ENCODE measurements at places on chromosomes 16 and 17.
A peak's percentile ranks its signal among the peaks of the same experiment; 100 is the strongest.

- DNase-seq, result no peak
These were observed 14.2 kb downstream of the LYRM9 start for GRCh38 chr17:27878776-27879562.

DNA sequence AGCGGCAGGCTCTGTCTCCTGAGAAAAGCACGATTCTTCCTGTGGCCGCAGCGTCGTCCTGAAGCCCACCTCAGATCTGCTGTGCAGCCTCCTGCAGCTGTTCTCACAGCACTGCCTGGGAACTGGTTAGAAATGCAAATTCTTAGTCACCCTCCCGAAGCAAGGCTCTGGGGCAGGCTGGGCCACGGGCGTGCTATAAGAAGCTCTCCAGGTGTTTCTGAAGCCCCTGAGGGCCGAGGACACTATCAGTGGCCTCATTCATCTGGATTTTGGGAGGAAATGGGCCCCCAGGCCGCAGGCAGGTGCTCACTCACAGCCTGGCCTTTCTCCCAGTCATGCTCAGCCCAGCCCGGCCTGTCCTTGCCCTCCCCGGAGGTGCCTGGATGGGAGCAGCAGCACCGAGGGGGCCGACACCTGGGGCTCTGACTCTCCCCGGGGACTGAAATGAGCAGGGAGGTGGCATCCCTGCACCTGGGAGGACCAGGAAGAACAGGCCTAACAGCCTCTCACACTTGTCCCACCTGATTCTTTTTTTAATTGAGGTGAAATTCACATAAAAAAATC, 10.4 kb upstream of the NLRC3 start:
- DNase-seq, result no peak

DNA sequence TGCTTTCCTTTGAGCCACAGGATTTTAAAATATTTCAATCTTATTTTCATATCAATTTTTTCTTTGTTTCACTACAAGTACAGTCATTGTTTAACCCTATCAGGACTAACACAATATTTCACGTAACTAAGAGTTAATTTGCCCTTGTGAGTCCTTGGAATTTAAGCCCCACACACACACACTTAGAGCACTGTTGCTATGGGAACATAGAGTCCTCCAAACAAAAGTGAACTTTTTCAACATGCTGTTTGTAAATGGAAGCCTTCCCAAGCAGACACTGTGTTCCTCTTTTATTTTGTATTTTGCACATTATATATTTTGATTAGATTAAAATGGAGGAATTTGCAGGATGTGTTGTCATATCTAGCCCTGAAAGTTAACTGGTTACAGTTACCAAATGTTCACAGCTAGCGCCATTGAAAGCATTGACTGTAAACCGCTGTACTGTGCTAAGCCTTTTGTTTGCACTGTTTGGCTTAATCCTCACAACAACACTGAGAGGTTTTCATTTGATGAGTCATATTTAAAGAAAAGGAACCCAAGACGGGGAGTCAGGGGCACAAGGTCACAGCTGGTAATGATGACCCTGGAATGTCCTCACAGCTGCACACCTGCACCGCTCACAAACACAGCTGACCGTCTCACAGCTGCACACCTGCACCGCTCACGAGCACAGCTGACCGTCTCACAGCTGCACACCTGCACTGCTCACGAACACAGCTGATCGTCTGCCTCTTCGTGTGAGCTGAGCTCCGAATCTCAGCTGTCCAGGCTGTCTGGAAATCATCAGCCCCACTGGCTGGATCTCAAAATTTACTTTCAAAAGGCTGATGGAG, 6.3 kb downstream of the HSBP1 start:
- no peak for DNase-seq

GRCh38 chr16:20704281-20704680, 6.8 kb upstream of the ACSM1 start:
- DNase-seq, result no peak

GRCh38 chr17:71500761-71501555, 619.9 kb upstream of the SOX9 start:
- DNase-seq, result no peak

- DNase-seq, result peak; percentile 14
These were observed 659.9 kb upstream of the SOX9 start for GRCh38 chr17:71460943-71461342.

DNA sequence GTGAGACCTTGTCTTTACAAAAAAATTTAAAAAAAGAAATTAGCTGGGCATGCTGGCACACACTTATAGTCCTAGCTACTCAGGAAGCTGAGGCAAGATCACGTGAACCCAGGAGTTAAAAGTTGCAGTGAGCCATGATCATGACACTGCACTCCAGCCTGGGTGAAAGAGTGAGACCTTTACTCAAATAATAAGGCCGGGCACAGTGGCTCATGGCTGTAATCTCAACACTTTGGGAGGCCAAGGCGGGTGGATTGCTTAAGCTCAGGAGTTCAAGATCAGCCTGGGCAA, 11.5 kb upstream of the RIPOR1 start:
- DNase-seq, result no peak

GRCh38 chr17:32940706-32941390, 12.9 kb downstream of the TMEM98 start:
- no peak for DNase-seq

DNA sequence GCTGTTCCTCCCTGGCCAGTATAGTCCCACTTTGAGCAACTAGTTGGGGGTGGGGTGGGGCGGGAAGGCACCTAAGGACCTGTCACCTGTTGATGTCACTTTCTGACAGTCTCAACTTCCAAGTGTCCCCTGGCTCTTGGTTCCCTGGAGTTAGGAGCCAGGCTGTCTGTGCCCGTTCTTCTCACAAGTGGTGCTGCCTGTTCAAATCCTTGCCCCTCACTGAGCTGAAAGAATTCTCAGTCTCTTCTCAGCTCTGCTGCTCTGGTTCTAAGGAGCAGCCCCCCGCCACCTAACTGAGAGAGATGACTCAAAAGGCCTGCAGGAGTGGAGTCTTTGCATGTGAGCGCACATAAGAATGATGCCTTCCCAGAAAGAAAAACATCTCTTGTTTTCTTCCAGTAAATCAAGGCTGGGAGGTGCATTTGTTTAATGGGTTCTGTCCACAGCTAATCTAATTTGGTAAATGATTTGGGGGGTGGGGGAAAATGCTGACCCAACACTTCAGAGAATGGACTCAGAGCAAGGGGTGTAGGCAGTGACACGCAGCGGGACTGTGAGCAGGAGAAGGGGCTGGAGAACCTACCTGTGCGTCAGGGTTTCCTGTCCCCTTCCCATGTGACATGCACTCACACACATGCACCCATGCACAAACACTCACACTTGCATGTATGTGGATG, 78.2 kb upstream of the NLRP1 start:
- DNase-seq, result no peak

GRCh38 chr17:66172144-66172543, 19.8 kb downstream of the CEP112 start:
- DNase-seq, result no peak

DNA sequence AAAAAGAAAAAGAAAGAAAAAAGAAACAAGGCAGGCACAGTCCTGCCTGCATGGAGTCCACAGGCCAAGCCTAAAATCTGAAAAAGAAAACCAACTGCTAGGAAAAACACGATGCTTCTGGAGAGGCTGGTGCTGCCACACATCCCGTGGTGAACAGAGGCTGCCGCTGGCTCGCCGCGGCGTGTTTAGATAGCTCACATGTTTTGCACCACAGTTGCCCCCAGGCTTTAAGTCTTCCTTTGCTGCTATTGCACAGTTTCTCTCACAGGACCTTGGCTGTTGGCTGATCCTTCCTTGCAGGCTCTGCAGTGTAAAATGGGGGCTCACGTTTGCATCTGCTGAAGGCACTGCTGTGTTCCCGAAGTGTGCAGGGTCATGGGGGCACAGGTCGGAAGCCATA, 8.6 kb downstream of the SLC6A4 start:
- DNase-seq, result no peak

- no peak for DNase-seq
These were observed 2.3 kb downstream of the MYO15B start for GRCh38 chr17:75589919-75590303.
